Airway epithelial cell (primary cell): ENCODE measurements at places on chromosomes 7 and 10. TPM values are rescaled to one million over a fixed set of nuclear protein-coding genes. Genes with fewer than 3 reads are reported as not detected.

Gene NEUROG3
- total RNA-seq: not detected in 2 replicates

Gene EMX2
- not detected in 2 replicates for total RNA-seq

Gene ANKRD1
- 3.3 TPM in 2 replicates for total RNA-seq

Gene KCTD7
- total RNA-seq: 2.8 and 3.2 TPM in 2 replicates

Gene ARHGEF35
- 4.0 and 7.8 TPM in 2 replicates for total RNA-seq

Gene EBF3
- total RNA-seq: not detected in 2 replicates

Gene FAM25G
- total RNA-seq: 5.3 and 29.8 TPM in 2 replicates

Gene FGL2
- not detected in 2 replicates for total RNA-seq

Gene SPACDR
- 0.14 TPM in 1 of 2 replicates, not detected in the other for total RNA-seq

Gene MLXIPL
- total RNA-seq: 0.07 and 0.09 TPM in 2 replicates

Gene PRPS1L1
- total RNA-seq: not detected in 2 replicates

Gene DGKI
- total RNA-seq: 0.14 and 0.70 TPM in 2 replicates

Gene PTPRE
- total RNA-seq: 11.1 and 20.5 TPM in 2 replicates

Gene ACTL6B
- total RNA-seq: not detected in 2 replicates

Gene MDFIC
- total RNA-seq: 9.4 and 14.8 TPM in 2 replicates

Gene ZPBP
- total RNA-seq: not detected in 2 replicates

Gene ELFN1
- 0.07 and 0.14 TPM in 2 replicates for total RNA-seq

Gene MRLN
- not detected in 2 replicates for total RNA-seq

Gene IGF2BP3
- total RNA-seq: 22.0 and 28.0 TPM in 2 replicates

Gene CPN1
- not detected in 2 replicates for total RNA-seq

Gene CALHM3
- total RNA-seq: not detected in 2 replicates

Gene CRPPA
- 0.33 and 0.85 TPM in 2 replicates for total RNA-seq

Gene ST8SIA6
- not detected in 2 replicates for total RNA-seq

Gene NUTM2E
- not detected in 2 replicates for total RNA-seq

Gene GPR26
- not detected in 2 replicates for total RNA-seq
